ENCODE measurements at places on chromosomes 4 and X.

DNA sequence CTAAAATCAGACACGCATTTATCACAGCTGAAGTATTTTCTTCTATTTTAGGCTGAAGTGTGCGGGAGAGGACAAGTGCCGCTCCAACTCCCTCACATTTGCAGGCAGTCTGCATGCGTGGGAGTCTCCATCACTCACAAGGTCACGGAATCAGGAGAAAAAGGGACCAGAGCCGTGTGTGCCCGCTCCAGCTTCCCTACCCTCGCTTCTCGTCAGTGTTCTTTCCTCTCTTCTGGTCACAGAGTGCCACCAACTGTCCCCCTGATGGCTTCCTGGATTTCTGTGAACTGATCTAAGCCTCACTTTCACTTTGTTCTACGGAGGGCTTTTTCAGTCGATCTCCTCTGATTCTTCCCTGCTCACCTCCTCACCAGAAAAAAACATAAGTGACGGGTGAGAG is 407.4 kb upstream of the AADAT start:
- DNase-seq = no peak

- no peak for DNase-seq
Observed at GRCh38 chr4:160371446-160371845, 1268.6 kb downstream of the RAPGEF2 start.

- no peak for DNase-seq
Observed at GRCh38 chr4:45064741-45065140, 338.4 kb upstream of the GNPDA2 start.

GRCh38 chrX:140250391-140250790 is 254.5 kb downstream of the SOX3 start:
- DNase-seq = no peak

GRCh38 chrX:134780908-134781307 is 122.6 kb upstream of the PLAC1 start:
- DNase-seq = no peak

DNA sequence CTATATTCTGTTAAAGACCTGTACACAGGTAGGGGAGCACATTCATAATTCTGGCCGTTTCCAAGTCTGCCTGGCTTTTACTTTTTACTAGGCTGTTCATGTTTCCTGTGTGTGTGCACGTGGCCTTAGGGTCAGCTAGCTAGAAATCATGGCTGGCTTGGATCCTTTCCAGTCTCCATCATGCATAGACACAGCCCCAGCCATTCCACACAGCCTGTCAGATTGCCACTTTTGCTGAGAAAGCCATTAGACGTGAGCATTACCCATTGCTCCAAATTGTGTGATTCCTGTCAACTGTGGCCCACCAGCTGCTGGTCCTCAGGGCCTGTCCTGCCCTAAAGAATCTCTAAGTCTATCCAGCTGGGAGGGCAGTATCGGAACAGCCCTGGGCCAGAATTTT is 11.4 kb upstream of the SORCS2 start:
- no peak for DNase-seq

GRCh38 chr4:159632031-159632430 is 529.2 kb downstream of the RAPGEF2 start:
- no peak for DNase-seq

DNA sequence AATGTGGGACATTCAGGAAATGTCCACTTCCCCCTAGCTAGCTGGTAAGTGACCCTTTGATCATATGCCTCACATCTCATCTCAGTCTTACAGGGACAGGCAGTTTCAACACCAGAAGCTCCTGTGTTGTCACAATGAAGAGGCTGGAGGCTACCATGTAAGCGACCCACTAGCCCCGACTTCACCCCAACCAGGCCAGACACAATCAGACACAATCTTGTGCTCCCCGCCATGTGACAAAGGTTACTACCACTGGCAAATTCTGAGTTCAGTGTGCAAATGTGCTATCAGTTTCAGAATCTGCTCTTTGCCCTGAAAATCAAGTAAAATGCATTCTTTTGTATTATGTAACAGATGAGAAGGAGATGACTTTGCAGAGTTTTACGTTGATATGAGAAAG is 56.9 kb upstream of the STS start:
- no peak for DNase-seq

GRCh38 chr4:114386637-114387233 is 211.9 kb upstream of the UGT8 start:
- no peak for DNase-seq
